ENCODE measurements at places on chromosomes 7 and 10. TPM values are rescaled to one million over a fixed set of nuclear protein-coding genes. Genes with fewer than 3 reads are reported as not detected.
A peak's percentile ranks its signal among the peaks of the same experiment; 100 is the strongest.

The SEMA3A gene
- total RNA-seq = not detected

The ABCB1 gene
- 81.4 TPM for total RNA-seq

The MINDY3 gene
- total RNA-seq = 48.8 TPM

The ZNF804B gene
- not detected for total RNA-seq

The VPS41 gene
- 67.3 TPM for total RNA-seq

The CPA4 gene
- total RNA-seq = not detected

The GBX1 gene
- total RNA-seq = not detected

The PLEKHS1 gene
- 0.14 TPM for total RNA-seq

The LRRD1 gene
- total RNA-seq = not detected

GRCh38 chr7:47565640-47566250 is 16.2 kb downstream of the TNS3 start:
- no peaks in the 10 kb centered on the region for H3K27me3 ChIP-seq
- no peak overlapping the region for H3K27ac ChIP-seq
- DNase-seq = no peak
- H3K4me1 ChIP-seq = peaks cover 16% of the 10 kb centered on the region
- no peak overlapping the region for H3K4me3 ChIP-seq

GRCh38 chr7:72754312-72754711 is 73.7 kb downstream of the TYW1B start:
- peaks cover 4% of the 10 kb centered on the region for H3K36me3 ChIP-seq
- H3K27me3 ChIP-seq = no peaks in the 10 kb centered on the region
- H3K4me3 ChIP-seq = no peak overlapping the region
- no peaks in the 10 kb centered on the region for H3K4me1 ChIP-seq
- H3K27ac ChIP-seq = no peak overlapping the region
- DNase-seq = no peak

DNA sequence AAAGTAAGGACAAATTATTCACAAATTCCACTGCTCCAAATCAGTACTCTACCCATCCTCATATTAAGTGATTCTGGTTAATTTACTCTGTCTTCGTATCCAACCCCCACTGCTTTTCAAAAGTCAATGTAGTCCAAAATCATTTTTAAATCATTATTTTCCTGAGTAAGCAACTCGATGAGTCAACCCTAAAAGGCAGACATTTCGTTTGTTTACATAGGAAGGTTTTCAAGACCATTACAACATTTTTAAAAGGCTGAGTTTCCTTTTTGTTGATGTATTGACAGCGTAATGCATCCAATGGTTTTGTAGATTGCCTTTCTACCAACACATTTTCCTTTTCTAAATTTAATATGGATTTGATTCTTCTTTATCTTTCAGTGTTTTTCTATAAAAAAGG is 523.0 kb upstream of the ANKRD30A start:
- no peak overlapping the region for H3K4me3 ChIP-seq
- no peak for DNase-seq
- H3K27ac ChIP-seq = no peak overlapping the region
- H3K36me3 ChIP-seq = no peaks in the 10 kb centered on the region

- H3K36me3 ChIP-seq = no peaks in the 10 kb centered on the region
- no peak for DNase-seq
- no peaks in the 10 kb centered on the region for H3K27me3 ChIP-seq
- H3K4me1 ChIP-seq = no peaks in the 10 kb centered on the region
- no peak overlapping the region for H3K4me3 ChIP-seq
Measured at GRCh38 chr7:68434857-68435256, 1163.4 kb upstream of the AUTS2 start.

DNA sequence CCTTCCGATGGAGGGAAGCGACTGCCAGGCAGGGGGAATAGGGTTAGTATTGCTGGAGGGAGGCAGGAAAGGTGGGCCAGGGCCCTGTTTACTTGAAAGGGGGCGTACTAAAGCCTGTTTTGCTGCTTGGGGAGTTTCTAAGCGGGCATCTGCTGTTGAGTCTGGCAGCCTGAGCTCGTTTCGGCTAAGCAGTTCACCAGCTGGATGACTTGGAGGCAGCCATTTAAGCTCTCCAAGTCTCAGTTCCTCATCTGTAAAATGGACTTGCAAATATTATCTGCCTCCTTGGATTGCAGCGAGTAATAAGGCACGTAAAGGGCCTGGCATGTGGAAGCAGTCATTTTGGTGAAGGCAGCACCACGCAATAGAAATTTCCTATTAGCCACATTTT is 44.0 kb downstream of the LDB3 start:
- H3K4me1 ChIP-seq = peaks cover 17% of the 10 kb centered on the region
- DNase-seq = no peak
- H3K27ac ChIP-seq = peak overlapping the region; percentile 57
- peak overlapping the region; percentile 34 for H3K4me3 ChIP-seq
- H3K36me3 ChIP-seq = no peaks in the 10 kb centered on the region

- H3K4me3 ChIP-seq = no peak overlapping the region
- no peak overlapping the region for H3K27ac ChIP-seq
- no peaks in the 10 kb centered on the region for H3K4me1 ChIP-seq
- H3K36me3 ChIP-seq = no peaks in the 10 kb centered on the region
Measured at GRCh38 chr7:85094046-85094725, 92.7 kb downstream of the SEMA3D start.

GRCh38 chr10:15744217-15744865 is 24.6 kb upstream of the ITGA8 start:
- no peak overlapping the region for H3K4me3 ChIP-seq
- H3K27me3 ChIP-seq = no peaks in the 10 kb centered on the region
- H3K36me3 ChIP-seq = no peaks in the 10 kb centered on the region
- peak; percentile 48 for DNase-seq

- no peaks in the 10 kb centered on the region for H3K4me1 ChIP-seq
- no peaks in the 10 kb centered on the region for H3K27me3 ChIP-seq
- DNase-seq = no peak
Measured at GRCh38 chr7:19508821-19509220, 200.0 kb downstream of the POLR1F start.

- H3K27me3 ChIP-seq = no peaks in the 10 kb centered on the region
Measured at GRCh38 chr10:47440207-47440606, 43.7 kb downstream of the ANXA8 start.

DNA sequence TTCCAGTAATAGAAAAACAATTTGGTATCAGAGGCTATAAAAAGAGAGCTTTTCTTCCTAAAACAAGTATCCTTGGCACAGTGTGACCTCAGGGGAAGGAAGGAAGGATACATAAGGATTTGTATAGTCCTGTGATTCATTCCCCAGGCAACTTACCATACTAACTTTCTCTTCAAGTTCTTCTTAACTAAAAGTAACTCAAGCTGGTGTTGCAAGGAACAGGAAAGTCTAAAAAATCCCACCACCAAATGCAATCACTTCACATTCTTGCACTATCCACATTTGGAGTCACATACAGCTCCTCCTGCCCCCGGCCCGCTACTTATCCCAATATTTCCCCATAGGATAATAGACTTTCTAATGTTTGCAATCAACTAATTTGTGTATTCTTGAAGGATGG is 84.8 kb downstream of the PRKAG2 start:
- no peak for DNase-seq
- H3K4me3 ChIP-seq = no peak overlapping the region
- H3K27me3 ChIP-seq = no peaks in the 10 kb centered on the region
- no peak overlapping the region for H3K27ac ChIP-seq
- peaks cover 25% of the 10 kb centered on the region for H3K4me1 ChIP-seq
- no peaks in the 10 kb centered on the region for H3K36me3 ChIP-seq

DNA sequence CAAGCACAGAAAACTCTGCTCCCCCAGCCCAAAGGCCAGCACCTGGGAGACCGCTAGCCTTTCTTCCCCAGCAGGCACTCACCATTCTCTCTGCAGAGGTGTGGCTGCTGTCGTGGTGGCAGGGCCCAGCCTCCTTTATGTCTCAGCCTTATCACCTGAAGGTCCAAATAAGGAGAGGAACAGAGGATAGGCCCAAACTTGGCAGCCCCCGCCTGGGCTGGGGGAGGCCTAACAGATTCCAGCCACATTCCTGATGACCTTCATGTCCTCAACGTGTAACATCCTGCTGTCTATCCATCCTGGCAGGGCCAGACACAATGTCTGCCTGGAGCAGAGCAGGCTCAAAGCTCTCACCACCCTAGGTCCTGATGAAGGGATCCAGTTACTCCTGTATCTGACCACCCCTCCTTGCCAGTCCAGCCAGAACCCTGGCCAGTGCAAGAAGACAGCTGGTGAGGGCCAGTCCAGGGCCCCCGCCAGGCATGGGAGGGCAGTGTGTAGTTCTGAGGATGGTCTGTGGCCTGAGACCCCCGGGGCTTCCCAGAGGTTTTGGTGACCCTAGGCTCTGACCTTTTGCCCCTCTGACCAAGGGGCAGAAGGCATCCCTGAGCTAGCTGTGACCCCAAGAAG is at the start of gene MYL7:
Gene MYL7 (minus strand): TSS at position 112 of the 630 bp plus-strand sequence. CDS start 27 bp downstream, at position 85.
- no peak within 1 kb of the TSS for H3K27ac ChIP-seq
- no peak within 1 kb of the TSS for H3K4me3 ChIP-seq
- peaks cover 10% of the 10 kb centered on the region for H3K27me3 ChIP-seq
- no peak for DNase-seq

GRCh38 chr10:113895018-113895417 is 40.6 kb downstream of the NHLRC2 start:
- no peaks in the 10 kb centered on the region for H3K4me1 ChIP-seq
- H3K4me3 ChIP-seq = no peak overlapping the region
- no peak for DNase-seq
- no peak overlapping the region for H3K27ac ChIP-seq
- no peaks in the 10 kb centered on the region for H3K27me3 ChIP-seq

DNA sequence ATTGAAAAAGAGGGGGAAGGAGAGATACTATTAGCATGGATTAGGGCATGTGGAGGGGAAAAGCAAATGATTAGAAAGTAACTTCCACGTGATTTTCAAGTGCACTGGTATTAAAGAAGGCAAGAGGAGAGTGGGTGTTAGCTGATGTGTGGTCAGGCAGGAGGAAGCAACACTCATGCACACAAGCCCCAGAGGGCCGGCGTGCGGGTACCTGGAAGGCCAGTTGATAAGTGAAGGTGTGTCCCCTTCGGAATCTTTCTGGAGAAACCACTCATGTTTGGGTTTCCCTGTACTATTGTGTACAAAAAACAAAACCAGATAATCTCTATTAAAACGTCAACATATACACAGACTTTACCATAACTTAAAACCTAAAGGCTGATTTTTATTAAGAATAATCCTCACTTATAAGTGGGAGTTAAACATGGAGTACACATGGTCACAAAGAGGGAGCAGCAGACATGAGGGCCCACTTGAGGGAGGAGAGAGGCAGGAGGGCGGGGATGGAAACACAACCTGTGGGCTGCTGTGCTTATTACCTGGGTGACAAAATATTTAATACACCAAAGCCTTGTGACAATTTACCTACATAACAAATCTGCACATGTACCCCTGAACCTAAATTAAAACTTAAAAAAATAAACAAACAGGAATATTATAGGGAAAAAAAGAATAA is 98.9 kb downstream of the SVIL start:
- H3K27me3 ChIP-seq = no peaks in the 10 kb centered on the region
- no peak overlapping the region for H3K4me3 ChIP-seq
- no peaks in the 10 kb centered on the region for H3K36me3 ChIP-seq

DNA sequence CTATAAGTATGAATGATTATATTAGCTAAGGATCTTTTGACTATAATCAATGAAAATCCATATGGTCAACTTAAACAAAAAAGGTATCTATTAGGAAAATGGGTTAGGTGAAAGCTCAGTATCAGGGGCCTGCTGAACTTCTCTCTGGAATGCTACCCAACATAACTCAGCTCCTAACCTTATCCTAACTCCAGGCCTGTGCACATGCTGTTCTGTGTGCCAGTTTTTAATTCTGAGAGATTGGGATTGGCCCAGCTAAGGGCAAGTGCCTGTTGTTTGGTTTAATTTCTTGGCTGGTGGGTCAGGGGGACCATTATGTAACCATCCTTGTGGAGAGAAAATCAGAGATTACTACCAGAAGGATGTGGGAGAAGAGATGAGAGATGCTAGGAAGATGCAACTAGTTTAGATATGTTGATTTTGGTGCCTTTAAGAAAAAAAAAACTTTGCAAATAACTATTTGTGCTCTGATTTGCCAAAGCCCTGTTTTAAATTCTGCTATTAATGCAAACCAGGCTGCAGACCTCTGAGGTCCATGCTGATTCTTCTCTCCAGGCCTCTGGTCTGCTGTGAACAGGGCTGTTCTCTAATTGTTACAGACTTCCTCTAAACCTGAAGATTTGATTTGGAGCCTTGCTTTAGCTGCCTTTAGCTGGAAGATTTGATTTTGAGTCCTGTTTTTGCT is 23.9 kb upstream of the HDAC9 start:
- no peak overlapping the region for H3K27ac ChIP-seq
- no peaks in the 10 kb centered on the region for H3K27me3 ChIP-seq
- H3K4me1 ChIP-seq = no peaks in the 10 kb centered on the region
- H3K4me3 ChIP-seq = no peak overlapping the region
- DNase-seq = no peak

GRCh38 chr7:48041653-48041970 is 6.3 kb downstream of the C7orf57 start:
- H3K27me3 ChIP-seq = no peaks in the 10 kb centered on the region
- H3K4me1 ChIP-seq = peaks cover 23% of the 10 kb centered on the region
- H3K4me3 ChIP-seq = no peak overlapping the region
- H3K27ac ChIP-seq = no peak overlapping the region

DNA sequence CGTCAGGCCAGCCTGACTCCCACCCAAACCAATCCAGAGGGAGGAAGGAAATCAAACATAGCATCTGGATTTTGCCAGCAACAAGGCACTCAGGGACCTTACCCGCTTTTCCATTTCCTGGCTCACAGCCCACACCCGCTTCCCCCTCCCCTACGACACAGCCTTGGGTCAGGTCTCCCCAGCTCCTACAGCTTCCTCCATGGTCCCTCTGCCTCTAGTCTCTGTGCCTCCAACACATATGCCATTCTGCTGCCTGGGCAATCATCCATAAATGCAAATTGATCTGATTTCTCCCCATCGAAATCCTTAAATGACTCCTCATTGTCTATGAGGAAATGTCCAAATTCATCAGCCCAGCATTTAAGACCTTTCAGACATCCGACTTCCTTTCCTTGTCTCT is 53.2 kb upstream of the CUX1 start:
- H3K4me3 ChIP-seq = no peak overlapping the region
- no peak for DNase-seq
- no peaks in the 10 kb centered on the region for H3K4me1 ChIP-seq
- no peaks in the 10 kb centered on the region for H3K27me3 ChIP-seq
- H3K27ac ChIP-seq = no peak overlapping the region

- no peak overlapping the region for H3K27ac ChIP-seq
- no peaks in the 10 kb centered on the region for H3K27me3 ChIP-seq
- no peaks in the 10 kb centered on the region for H3K4me1 ChIP-seq
- no peaks in the 10 kb centered on the region for H3K36me3 ChIP-seq
Measured at GRCh38 chr7:4500812-4501211, 181.3 kb upstream of the FOXK1 start.

GRCh38 chr7:151968357-151968756 is 12.1 kb downstream of the GALNTL5 start:
- no peaks in the 10 kb centered on the region for H3K36me3 ChIP-seq
- H3K27me3 ChIP-seq = no peaks in the 10 kb centered on the region
- H3K4me3 ChIP-seq = no peak overlapping the region
- no peak overlapping the region for H3K27ac ChIP-seq
- no peaks in the 10 kb centered on the region for H3K4me1 ChIP-seq

DNA sequence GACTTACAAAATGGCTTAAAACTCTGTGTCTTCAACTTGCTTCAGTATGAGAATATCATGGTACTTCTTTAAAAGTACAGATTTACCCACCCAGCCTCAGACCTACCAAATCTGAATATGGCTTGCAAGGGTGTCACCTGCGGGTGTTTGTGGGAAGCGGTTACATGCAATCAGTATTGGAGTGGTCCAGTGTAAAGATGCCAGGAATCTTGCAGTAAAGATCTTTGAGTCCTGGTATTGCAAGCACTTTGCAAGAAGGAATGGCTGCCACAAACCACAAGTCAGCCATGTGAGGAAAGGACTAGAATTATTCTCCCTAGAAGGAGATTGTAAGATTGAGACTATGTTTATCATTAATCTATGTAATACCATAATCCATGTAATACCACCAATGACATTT is 115.1 kb downstream of the PON1 start:
- H3K27me3 ChIP-seq = no peaks in the 10 kb centered on the region
- no peaks in the 10 kb centered on the region for H3K4me1 ChIP-seq
- H3K4me3 ChIP-seq = no peak overlapping the region
- no peak for DNase-seq
- no peak overlapping the region for H3K27ac ChIP-seq
